Pancreas (tissue), 10 donors: ENCODE measurements at places on chromosomes 12 and 14.

- DNase-seq, result no peak
Measured at GRCh38 chr12:8946733-8947132, 2.7 kb downstream of the M6PR start.

GRCh38 chr12:100503228-100503628 lies 29.6 kb downstream of the NR1H4 start:
- no peak for DNase-seq

DNA sequence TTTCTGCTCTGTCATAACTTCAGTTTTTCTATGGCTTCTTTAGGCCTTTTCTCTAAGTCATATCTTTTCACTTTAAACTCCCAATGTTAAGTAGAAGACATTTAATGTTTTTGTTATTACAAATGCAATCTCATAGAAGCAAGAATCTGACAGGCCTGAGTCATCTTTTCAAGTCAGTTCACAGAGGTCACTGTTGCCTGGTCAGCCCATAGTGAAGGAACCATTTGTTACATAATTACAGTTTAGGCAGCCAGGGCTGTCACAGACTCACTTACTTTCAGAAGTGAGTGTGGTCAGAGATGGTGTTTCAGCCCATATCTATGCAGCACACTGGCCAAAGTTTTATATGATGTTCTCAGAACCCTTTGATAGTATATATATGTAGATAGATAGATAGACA lies 46.5 kb downstream of the CCER1 start:
- no peak for DNase-seq

GRCh38 chr14:80621701-80622100 lies 319.8 kb downstream of the CEP128 start:
- no peak for DNase-seq

DNA sequence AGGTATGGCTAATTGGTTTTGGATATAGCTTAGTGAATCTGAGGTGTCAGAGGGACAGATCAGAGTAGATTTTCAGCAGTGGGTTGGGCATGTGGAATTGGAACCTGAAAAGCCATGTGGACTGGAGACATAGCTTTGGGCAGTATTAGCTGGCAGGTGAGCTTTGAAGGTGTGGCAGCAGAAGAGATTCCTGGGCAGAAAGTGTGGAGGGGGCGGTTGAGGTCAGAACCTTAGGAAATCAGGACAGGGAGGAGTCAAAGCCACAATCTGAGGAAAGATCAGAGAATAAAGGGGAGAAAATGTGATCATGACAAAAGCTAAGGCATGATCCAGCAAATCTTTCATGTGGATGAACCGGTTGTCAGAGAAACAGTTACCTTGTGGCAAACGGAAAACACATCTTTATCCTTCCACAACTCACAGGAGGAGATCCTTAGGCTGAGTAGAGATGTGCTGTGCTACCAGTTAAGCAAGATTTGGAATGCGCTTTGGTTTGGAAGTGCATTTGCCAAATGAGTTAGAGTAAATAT lies 56.4 kb downstream of the PTGER2 start:
- DNase-seq, result no peak

- no peak for DNase-seq
Measured at GRCh38 chr12:23359975-23360701, 589.3 kb downstream of the SOX5 start.

- no peak for DNase-seq
Measured at GRCh38 chr12:8823565-8824300, 1.3 kb downstream of the A2ML1 start.

DNA sequence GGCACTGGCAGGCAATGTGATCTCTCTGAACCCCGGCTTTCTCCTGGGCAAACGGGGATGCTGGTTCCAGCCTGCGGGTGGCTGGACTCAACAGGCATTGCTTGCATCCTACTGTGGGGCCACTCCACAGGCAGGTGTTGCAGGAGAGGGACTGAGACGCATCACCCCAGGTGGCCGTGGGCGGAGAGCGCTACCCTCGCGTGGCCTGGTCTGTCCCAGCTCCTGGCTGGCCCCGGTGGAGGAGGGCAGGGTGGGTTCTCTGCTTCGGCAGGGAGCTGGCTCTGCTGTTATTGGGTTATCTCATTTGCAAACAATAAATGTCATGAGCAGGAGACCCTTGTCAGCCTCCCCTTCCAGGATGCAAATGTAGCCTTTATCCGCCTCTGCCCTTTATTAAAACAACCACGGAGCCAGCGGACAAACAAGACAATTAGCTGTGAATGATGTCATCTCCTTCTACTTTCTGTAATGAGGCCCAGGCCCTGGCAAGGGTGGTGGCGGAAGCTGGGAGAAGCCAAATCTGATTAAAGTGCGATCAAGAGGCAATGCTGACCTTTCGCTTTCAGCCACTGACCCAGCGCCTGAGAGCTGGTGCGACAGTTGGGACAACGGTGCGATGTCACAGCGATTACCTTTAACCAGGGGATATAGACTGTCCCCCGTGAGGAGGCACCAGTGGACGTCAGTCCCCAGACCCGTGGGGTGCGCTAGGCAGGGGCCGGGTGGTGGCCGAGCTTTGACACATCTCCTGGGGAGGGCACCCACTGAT lies 161.8 kb downstream of the KIF26A start:
- no peak for DNase-seq

DNA sequence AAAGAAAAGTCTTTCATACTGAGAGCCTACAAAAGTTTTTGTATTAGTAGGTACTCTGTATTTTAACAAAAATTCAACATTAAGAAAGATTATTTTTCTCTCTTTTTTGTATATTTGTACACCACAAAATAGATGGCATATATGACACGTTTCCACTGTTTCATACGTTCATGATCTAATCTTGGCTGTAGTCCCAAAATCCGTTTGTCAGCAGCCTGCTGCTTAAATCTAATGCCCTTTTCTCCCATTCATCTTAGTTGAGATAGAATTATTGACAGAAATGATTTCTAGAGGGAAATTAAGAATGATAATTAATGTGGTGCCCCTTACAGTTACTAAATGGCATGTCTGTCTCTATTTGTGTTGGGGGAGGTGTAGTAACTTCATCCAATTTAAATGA lies 140.7 kb upstream of the NOVA1 start:
- DNase-seq, result no peak

GRCh38 chr14:100339766-100340422 lies 16.8 kb downstream of the SLC25A47 start:
- no peak for DNase-seq

- DNase-seq, result no peak
Measured at GRCh38 chr12:98371419-98371818, 144.0 kb upstream of the TMPO start.

GRCh38 chr14:70468731-70469130 lies 16.8 kb downstream of the ADAM21 start:
- no peak for DNase-seq

- no peak for DNase-seq
Measured at GRCh38 chr12:54701940-54702592, 53.9 kb upstream of the DCD start.

GRCh38 chr14:77144412-77145115 lies 3.0 kb upstream of the ZDHHC22 start:
- DNase-seq, result no peak

GRCh38 chr12:28425526-28425925 lies 235.3 kb downstream of the CCDC91 start:
- no peak for DNase-seq

- DNase-seq, result no peak
Measured at GRCh38 chr12:123891516-123892179, 81.0 kb downstream of the CCDC92 start.

- DNase-seq, result no peak
Measured at GRCh38 chr12:47082796-47083621, 3.2 kb upstream of the AMIGO2 start.

GRCh38 chr14:30855345-30856037 lies 18.9 kb upstream of the COCH start:
- DNase-seq, result no peak

- DNase-seq, result no peak
Measured at GRCh38 chr14:97806891-97807290, 1009.7 kb downstream of the VRK1 start.

GRCh38 chr12:67056329-67056728 lies 212.8 kb upstream of the CAND1 start:
- no peak for DNase-seq

DNA sequence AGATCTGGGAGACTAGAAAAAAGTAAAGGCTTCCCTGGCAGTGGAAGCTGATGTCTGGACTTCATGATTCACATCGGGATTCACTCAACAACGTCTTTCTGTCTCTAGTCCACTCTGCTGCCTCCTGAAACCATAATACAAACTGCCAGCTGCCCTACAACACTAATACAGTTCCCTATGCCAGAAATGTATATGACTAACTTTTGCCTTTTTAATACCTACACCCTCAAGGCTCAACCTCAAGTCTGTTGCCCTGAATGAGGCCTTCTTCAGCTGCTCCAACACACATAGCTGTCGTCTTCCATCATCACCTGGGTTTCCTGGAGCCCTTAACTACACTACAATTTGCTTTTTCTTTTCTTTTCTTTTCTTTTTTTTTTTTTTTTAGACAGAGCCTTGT lies 182.7 kb upstream of the BCL2L14 start:
- no peak for DNase-seq

- DNase-seq, result no peak
Measured at GRCh38 chr12:49626836-49627235, 3.5 kb downstream of the PRPF40B start.

DNA sequence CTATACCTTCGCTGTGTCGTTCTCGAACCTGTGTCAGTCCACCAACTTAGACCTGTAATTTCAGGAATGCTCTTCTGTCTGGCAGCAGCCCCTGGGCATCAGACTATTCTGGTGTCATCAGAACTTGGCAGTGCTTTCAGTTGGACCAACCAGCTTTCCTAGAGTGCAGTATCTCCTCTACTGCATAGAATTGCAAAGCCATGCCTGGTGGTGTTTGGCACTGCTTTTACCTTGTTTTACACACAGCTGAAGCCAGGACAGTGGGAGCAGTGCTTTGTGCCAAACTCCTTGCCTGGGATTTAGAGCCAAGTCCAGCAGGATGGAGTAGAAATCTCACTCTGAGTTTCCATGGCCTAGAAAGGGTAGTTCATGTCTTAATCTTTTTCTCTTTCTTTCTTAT lies 1.5 kb downstream of the FLVCR2 start:
- DNase-seq, result no peak

DNA sequence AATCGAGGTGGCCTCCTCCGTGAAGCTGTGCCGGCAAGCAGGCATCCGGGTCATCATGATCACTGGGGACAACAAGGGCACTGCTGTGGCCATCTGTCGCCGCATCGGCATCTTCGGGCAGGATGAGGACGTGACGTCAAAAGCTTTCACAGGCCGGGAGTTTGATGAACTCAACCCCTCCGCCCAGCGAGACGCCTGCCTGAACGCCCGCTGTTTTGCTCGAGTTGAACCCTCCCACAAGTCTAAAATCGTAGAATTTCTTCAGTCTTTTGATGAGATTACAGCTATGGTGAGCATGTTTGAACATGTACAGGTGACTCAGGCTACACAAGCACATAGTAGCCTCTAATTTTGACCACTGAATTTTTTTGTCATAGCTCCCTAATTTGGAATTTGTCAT lies 59.7 kb downstream of the ATP2A2 start:
- DNase-seq, result no peak

DNA sequence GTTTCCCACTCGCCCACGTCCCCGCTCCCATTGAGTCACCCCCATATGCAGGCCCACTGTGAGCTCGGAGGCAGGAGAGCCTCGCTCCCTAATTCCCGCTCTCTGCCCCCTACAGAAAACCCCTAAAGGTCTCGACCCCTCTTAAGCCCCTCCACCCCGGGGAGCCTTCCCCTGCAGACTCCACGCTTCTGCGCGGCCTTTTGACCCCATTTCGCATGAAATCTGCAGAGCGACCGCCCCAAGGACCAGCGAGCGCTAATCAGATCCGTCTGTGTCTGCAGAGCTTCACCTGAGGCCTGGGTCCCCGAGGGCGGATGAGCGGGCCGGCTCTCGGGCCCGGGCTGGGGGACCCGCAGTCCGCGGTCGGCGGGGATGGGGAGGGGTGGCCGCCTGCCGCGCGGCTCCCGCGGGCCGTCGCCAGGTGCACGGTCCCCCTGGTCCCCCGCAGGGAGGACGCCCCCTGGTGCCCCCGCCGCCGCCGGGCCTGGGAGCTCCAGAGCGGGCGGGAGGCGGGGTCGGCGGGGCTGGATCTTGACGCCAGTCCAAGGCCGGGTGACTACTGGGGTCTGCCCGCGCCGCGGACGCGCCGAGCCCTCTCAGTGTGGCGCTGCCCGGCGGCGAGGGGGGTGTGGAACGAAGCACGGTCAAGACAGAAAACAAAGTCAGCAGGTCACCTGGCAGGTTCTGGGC lies 10.1 kb downstream of the BMP4 start:
- peak; percentile 22 for DNase-seq

- DNase-seq, result no peak
Measured at GRCh38 chr12:65200007-65200665, 30.8 kb downstream of the LEMD3 start.

DNA sequence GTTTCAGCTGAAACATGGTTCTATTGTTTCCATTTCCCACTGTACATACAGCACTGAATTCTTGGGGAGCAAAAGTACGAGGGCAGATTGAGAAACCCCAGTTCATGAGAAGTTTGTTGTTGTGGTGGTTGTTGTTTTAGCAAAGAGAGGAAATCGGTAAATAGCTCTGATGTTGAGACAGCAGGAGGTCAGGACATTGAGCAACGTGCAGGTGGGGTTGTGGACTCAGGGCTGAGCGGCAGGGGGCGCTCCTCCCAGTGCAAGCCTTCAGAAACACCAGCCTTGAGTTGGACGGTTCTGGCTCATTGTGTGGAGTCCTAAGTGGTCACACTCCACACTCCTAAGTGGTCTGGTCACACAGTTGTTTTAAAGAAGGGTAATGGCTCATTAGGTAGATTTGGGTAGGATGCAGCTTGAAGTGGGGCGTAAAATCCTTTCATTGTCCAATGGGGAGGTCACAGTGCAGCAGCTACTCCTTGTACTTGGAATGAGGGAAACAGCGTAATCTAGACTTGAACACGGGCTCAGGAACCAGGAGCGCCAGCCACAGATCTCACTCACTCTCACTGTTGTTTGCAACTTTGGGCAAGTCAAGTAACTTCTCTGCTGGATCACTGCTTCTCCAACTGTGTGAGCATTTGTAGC lies 14.5 kb upstream of the PWP1 start:
- DNase-seq, result no peak

- no peak for DNase-seq
Measured at GRCh38 chr14:39991041-39991440, 558.8 kb upstream of the FBXO33 start.

GRCh38 chr12:11954181-11954580 lies 116.6 kb upstream of the BCL2L14 start:
- no peak for DNase-seq

DNA sequence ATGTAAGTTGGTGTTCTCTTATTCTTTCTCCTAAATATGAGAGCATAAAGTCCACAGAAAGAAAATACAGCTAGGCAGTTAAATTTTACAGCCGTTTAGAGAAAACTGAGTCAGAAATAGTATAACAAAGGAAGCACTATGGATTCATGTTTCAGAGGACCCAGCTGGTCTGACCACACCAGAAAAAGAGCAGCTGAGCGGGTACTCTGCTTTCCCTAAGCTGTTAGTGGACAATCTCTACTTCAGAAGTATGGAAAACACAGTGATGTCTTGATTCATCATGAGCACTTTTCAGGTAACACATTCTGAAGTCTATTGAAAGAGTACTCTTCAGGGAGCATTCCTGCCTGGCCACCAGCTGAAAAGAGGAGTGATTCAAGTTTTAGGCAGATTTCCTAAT lies 12.4 kb downstream of the PPM1H start:
- no peak for DNase-seq
